ENCODE measurements at places on chromosomes 6 and 20.
A peak's percentile ranks its signal among the peaks of the same experiment; 100 is the strongest.

DNA sequence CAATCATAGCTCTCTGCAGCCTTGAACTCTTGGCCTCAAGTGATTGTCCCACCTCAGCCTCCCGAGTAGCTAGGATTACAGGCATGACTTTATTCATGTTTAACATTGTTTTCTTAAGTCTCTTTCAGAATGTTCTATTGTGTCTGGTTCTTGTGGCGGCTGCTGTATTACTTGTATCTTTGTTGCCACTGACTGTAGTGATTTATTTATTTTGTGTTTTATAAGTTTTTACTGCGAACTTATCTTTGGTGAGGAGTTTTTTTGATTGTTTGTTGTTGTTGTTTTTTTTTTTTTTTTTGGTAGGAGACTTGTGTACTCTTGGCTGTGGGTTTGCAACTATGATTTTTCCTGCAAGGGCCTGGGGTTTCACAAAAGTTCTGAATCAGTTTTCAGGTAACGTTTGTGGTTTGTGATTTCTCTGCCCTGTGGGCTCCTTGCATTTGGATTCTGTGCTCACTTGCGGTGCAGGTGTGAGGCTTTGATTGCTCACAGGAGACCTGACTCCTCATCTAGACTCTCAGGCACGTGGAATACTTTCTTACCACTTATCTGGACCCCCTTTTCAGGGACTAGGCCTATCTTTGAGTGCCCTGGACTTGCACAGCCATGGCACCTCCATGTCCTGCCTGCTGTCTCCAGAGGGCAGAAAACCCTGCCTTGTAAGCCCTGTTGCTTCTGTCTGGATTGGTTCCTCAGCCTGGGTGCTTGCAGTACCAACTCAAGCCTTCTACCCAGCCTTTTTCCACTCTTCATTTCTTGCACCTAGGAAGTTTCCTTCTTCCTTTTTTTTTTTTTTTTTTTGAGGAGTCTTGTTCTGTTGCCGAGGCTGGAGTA, 25.2 kb downstream of the KIF25 start:
- no peak for DNase-seq

DNA sequence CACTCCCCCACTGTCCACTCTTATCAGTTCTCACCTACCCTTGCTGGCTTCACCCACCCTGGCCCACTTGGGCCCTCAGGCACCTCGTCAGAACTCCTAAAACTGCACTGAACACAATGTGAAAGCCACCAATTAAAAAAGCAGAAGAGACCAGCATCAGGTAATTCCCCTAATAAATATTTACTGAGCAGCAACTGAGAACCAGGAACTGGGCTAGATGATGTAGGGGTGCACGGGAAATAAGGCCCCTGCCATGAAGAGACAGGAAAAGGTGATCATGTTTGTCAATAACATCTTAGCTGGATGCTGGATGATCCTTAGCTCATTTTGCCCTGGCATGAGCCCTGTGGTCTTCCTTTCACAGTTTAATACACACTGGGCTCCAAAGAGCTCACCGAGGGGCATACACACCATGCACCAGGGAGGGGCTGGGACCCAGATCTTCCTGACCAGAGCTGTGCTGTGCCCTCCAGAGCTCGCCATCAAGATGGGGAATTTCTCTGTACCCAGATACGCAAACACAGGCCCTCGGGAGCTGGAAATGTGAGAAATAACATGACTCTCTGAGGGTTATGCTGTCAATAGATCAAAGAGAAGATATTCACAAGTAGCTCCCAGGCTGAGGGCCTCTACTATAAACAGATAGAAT, 113.6 kb upstream of the SLC22A16 start:
- DNase-seq: no peak

DNA sequence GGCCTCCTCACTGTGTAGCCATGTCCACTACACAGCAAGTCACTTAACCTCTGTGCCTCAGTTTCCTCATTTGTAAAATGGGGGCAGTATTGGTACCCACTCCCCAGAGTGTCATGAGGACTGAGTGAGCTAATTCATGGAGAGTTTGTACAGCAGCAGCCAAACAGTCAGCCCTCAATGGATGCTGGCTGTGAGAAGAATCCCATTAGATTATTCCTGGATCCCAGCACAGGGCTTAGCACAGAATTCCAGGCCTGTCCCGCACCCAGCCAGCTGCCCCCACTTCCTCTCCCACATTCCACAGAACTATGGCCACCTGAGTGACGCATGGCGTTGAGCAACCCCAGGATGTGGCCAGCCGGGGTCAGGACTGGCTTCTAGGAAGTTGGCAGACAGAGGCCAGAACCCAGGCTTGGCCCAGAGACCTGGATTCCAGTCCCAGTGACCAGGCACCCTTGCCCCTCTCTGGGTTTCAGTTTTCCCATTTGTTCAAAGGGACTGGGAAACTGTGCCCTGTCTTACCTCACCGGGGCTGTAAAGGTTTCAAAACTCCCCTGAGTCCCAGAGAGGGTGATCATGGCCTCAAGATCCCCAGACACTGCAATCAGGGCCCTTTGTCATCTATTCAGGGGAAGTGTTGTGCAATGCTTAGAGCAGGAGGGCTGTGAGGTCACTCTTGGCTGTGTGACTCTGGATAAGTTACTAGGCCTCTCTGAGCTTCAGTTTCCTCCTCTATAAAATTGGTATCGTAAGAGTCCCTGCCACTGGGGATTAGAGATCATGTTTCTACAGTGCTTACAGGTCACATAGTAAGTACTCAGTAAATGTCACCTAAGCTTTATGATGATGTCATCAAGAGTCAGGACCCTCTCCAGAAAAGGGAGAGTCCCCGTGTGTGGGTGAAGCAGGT, 3.0 kb upstream of the TGM2 start:
- no peak for DNase-seq

DNA sequence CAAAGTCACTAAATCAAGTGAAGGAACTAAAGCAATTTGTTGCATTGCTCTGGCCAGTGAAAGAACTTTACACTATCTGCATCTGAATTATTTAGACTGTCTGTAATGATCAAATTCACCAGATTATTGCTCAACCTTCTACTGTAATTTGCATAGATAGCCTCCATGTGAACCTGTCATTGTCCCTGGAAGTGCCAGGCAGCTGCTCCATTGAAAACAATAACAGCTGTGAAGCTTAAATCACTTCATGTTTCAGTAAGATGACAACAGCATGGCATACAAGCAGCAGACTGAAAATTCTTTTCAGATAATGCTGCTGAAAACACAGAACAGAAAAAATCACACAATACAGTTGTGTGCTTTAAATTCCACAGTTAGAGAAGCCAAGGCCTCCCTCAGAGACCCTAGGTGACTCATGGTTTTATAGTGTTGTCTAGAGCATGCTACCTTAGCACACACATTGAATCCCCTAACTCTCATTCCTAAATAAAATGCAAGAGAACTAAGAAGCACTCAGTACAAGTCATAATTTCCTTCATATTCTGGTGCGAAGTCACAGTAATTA, 248.9 kb downstream of the TPBG start:
- no peak for DNase-seq

DNA sequence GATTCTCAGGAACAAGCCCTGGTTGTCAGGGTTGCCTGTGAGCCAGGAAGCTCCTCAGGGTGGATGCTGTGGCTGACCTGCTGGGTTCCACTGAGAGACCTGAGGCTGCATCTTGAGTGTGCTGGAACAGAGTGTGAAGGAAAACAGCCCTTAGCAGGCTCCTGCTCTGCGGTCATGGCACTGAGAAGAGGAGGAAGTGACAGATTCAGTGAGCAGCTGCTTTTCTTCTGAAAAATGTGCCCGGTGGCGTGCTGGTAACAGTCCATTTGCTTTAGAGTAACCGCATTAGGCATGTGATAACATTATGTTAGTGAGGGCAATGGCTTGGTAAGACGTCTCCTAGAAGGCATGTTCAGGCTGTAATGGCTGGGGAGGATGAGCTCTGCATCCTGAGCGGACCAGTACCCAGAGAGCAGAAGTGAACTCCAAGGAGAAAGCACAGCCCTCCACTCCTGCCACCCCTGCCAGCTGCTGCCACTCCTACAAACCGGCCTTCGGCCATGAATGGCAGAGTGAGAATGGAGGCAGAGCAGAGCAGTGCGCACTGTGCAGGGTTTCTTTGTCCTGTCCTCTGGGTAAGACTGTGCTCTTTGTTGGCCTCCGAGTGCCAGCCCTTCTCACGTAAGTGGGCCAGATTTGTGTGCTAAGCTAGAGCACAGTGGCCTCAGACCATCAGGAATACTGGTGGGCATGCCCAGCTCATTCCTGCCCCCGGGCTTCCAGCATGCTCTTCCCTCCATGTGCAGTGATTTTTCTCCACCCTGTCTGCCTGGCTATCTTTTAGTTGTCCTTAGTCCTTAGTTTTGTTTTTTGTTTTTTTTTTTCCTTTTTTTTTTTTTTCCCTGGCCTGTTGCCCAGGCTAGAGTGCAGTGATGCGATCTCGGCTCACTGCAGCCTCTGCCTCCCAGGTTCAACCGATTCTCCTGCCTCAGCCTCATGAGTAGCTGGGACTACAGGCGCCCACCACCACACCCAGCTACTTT, 98.1 kb upstream of the VSTM2L start:
- DNase-seq: no peak

GRCh38 chr20:1345030-1345755, 16.3 kb upstream of the SDCBP2 start:
- DNase-seq: no peak

DNA sequence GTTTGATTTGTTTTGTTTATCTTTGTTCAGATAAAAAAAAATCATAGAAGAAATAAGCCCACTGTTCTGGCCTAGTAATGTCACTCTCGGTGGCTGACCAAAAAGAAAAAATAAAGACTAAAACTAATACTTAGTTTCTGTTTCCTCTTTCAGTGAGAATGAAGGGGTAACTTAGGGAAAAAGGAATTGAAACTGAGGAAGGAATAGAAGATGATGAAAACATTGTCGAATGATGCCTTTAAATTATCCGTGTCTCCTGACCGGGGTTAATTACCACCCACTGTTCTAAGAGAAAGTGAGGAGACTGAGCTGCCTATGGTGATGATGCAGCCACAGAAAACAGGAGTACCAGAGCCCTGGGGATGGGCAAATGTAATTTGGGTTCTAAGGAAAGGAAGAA, 73.1 kb downstream of the PTCHD4 start:
- no peak for DNase-seq

DNA sequence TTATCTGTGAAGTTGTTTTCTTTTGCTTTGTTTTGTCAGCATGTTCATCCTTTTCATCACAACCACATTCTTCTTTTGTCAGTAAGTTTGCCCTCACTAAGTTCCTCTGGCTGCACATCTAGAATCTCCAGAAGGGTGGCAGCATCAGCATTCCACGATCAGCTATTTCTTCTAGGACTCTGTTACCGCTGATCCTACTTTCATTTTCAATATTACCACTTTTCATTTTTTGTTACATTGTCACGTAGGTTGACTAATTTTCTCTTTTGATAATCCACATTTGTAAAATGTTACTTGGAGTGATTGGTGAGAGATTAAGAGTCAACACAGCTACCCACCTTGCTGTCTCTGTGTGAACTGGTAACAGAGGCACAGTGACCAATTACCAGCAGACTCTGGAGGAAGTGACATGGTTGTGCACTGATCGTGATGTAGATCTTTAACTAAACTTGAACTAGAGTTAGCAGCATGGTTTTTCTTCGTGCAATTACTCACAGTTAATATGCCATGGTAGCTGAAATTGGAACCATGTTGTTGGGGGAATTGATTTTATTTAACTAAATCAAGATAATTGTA, 307.9 kb upstream of the SLC35B3 start:
- DNase-seq: peak; percentile 5

- peak; percentile 8 for DNase-seq
Measured at GRCh38 chr20:4912380-4913142, 88.7 kb downstream of the SLC23A2 start.

GRCh38 chr6:46368169-46368536, 123.1 kb downstream of the RCAN2 start:
- DNase-seq: no peak

DNA sequence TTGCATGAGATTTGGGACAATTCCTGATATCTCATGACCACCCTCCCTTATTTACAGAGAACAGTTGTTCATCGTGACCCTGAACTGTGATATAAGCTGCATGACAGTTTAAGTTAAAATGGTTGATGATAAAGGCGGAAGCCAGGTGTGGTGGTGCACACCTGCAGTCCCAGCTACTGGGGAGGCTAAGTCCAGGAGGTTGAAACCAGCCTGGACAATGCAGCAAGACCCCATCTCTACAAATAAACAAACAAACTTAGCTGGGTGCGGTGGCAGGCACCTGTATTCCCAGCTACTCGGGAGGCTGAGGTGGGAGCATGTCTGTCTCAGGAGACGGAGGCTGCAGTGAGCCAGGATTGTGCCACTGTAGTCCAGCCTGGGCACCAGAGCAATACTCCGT, 24.1 kb downstream of the COL20A1 start:
- no peak for DNase-seq

DNA sequence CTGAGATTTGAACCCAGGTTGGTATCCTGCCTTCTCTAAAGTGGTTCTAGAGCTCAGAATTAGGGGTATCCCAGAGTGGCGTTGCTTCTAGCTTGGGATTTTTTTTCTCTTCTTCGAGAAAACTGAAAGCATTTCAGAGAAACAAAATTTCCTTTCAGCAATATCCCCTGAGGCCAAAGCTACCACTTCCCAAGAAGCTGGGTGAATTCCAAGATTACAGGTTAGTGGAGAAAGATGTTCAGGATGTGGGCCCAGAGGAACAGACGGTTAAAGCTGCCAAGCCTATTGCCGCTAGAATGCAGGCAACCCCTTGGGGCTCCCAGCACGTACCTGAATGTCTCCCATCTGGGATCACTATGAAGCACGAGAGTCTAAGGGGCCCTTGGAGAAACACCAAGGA, 134.1 kb downstream of the FOXO3 start:
- DNase-seq: no peak

DNA sequence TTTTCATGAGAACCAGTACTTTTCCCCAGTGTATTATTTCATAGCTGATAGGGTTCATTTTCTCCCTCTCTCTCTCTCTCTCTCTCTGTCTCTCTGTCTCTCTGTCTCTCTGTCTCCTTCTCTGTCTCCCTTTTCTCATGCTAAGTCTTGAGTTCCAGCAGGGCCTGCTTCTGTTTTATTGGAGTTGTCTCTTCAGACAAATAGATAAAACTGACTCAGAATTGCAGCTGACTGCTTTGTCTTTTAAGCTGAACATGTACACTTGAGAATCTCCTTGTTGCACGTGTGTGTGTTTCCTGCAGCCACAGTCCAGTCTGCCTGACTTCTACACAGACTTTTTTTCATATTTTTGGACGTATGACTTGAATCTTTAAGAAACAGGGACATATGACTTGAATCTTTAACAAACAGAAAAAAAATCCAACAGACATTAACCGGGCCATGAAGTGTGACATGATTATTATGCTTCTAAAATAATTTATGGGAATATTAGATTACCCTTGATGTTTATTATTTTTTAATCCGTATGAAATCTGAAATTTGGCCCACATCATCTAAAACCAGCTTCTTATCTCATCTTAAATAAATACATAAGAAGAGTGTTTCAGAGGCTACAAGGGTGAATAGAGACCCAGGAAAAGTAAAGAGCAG, 71.5 kb downstream of the JAG1 start:
- DNase-seq: no peak

- peak; percentile 32 for DNase-seq
Measured at GRCh38 chr6:16473908-16474771, 235.8 kb downstream of the GMPR start.

GRCh38 chr6:9161731-9162130, 726.4 kb upstream of the SLC35B3 start:
- no peak for DNase-seq

- DNase-seq: no peak
Measured at GRCh38 chr20:21286775-21287174, 16.4 kb upstream of the XRN2 start.
